Activated T-helper 17 cell treated with anti-CD3 and anti-CD28 coated beads, Interleukin-2, amount 50 U/mL, for 72 hours (primary cell): ENCODE measurements at places on chromosomes 5 and 9.

GRCh38 chr5:37791321-37791720, 48.5 kb downstream of the GDNF start:
- ATAC-seq, result no peak

GRCh38 chr5:146052780-146053179, 52.6 kb downstream of the PLAC8L1 start:
- no peak for ATAC-seq

GRCh38 chr5:57719216-57719615, 236.6 kb upstream of the ACTBL2 start:
- no peak for ATAC-seq

DNA sequence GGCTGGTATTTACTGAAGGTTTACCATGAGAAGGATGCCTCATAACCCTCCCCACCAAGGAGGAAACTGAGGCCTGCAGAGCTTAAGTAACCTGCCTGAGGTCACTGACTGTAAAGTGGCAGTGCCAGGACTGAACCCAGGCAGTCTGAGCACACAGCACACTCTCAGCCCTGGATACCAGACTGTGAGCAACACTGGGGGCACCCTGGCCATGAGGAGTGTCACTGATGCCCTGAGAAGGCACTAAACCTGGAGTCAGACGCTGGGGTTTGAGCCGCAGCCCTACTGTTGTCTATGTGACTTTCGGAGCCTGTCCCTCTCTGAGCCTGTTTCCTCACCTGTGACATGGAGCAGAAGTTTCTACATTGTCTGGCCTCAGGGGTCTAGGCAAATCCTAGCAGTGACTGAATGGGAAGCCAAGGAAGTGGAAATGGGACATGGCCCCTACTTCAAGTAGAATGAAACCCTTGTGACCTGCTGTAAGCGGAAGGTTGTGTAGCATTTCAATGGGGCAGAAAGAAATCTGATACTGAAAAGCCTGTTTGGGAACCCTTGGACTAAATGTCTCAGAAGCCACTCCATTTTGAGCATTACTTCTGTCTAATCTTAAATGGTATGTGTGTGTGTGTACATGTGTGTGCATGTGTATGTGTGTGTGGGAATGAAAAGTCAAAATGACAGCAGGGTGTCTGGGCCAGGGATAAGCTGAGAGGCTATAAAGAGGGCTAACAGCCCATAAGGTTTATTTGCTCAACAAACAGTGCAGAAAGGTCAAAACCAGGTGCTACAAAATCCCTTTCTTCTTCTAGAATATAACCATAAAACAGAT, 36.0 kb downstream of the B4GALT1 start:
- ATAC-seq, result peak; percentile 56

DNA sequence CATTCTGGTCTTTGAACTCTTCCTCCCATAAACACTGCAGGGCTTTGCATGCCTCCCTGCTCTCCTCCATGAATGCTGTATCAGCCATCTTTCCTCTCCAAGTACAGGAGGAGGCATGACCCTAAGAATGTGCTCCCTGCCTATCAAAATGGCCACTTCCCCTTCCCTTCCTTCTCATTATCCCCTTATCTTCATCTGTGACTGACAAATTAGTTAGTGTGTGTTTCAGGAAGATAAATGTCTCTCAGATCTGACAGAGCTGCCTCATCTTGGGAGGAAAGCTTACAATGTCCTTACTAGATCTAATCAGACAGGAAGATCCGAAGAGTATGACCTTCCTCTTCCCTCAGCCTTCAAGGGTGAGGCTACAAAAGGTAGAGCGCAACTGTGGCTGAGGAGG, 46.2 kb downstream of the TLR4 start:
- ATAC-seq, result no peak

GRCh38 chr9:95349091-95350038, 31.9 kb upstream of the FANCC start:
- no peak for ATAC-seq

DNA sequence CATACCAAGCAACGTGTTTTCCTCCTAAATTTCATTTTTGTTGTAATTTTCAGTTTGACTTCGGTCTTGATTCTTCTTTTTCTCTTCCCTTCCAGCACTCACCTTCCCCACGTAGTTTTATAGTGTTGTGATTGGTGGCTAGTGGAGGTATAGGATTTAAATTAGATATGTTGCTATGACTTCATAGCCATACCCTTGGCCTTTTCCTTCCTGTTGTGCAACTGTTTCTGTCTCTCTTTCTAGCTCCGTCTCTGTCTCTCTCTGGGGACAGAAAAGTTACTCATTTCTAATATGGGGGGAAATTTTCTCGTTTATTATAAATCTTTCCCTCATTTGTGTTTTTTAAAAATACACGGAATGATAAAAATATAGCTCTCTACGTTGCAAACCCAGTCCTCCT, 20.6 kb upstream of the C5orf24 start:
- no peak for ATAC-seq

- peak; percentile 88 for ATAC-seq
Measured at GRCh38 chr5:98309785-98310598, 463.5 kb upstream of the RGMB start.

DNA sequence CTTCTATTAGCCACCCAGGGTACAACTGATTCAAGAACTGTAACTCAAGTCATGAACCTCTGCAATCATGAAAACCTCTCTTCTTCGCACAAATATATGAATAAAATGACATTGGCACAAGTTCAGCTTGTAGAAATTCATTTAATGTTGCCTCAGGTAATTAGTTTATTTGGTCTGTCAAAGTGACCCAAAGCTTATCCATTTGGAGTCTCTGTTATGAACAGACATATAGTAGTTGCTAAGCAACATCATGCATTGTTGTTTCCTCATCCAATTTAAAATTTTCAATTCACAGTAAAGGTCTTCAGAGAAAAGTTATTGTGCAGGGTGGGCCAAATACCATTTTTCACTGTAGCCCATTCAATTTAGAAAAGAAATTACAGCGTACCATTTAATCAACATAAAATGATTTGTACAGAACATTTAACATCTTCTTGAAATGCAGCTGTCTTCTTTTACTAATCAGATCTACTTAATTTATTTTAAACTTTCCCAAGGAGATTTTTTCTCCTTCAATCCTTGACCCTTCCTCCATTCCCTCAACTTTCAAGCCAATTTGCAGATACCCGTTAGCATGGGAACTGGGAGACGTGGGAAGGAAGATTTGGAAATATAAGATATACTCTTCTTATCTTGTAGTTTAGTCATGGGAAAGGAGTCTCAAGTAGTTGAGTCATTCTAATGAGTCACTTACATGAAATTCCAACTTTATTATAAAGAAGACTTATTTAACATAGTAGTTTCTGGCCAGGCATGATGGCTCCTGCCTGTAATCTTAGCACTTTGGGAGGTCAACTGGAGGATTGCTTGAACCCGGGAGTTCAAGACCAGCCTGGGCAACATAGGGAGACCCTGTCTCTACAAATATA, 231.3 kb downstream of the ATPSCKMT start:
- no peak for ATAC-seq

GRCh38 chr9:8053501-8053900, 253.9 kb upstream of the DMAC1 start:
- no peak for ATAC-seq

DNA sequence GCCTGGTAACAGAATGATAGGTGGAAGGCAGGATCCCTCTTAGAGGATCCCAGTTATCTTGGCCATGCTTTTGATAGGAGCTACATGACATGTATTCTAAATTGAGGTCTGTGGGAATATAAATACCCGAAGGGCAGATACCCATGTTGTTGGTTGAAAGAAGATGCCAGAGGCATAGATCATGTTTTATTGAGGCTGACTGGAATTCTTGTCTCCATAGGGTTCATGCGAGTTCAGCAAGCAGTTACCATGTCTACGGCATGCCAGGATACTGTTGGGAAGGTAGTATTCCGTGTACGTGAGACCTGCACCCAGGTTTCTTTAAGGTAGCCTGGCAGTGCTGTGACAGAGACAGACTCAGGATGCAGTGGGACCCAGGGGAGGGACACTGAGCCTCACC, 230.7 kb downstream of the NR3C1 start:
- ATAC-seq, result no peak

GRCh38 chr5:1343315-1343751, 1.6 kb downstream of the CLPTM1L start:
- no peak for ATAC-seq

DNA sequence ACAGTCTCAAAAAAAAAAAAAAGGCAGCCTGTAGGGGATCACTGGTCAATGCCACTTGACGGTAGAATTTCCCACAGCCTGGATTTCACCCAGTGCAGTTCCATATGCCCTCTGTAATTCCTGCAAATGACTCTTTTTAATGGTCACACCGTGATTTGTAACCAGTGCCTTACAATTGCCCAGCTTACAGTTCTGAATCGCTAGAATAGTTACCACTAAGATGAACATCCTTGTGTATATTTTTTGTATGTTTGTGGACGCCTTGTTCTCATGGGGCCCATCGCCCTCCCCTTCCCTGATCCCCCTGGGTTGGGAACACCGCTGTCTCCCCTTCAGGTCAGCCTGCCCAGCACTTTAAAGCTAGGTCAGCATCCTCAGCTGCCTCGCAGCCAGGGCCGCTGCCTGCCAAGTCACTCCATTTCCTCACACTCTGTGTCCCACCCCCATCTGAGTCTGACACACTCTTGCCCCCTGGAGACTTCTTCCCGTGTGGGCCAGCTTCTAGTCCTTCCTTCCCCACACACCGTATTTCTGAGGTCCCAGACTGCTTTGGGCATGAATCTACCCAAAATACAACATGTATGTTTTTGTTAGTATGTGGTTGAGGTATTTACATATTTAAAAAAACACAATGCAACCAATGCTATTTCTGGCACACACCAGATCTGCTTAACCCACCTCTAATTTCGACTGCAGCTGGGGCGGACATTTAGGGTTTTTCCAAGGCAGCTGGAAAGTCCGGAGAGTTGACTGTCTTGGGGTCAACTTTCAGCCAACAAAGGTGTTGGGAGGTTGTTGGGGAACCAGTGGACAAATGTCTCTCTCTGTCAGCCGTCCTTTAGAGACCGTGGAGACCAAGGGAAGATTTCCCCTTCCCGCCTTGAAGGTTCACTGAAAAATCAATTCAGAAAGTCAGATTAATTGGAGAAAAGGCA, 120.5 kb upstream of the NEK6 start:
- no peak for ATAC-seq

DNA sequence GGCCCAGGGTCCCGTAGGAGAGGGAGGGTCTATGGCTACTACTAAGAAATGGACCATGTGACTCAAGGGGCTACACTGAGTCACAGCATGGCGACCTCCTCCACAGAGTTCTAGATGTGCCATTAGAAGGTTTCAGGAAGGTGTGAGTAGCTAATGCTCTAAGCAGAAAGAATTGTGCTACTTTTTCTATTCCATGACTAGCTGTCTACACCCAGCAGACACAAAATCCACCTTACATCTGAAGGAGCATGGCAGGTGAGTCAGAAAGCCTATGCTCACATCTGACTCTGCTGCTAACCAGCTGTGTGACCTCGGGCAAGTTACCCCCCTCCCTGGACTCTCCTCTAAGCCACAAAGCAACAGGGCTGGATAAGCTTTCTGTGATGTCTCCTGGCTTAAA, 14.4 kb upstream of the MEIKIN start:
- ATAC-seq, result peak; percentile 72

- no peak for ATAC-seq
Measured at GRCh38 chr9:121753802-121754654, 102.6 kb downstream of the DAB2IP start.

GRCh38 chr5:174157048-174157447, 111.5 kb downstream of the NSG2 start:
- no peak for ATAC-seq

DNA sequence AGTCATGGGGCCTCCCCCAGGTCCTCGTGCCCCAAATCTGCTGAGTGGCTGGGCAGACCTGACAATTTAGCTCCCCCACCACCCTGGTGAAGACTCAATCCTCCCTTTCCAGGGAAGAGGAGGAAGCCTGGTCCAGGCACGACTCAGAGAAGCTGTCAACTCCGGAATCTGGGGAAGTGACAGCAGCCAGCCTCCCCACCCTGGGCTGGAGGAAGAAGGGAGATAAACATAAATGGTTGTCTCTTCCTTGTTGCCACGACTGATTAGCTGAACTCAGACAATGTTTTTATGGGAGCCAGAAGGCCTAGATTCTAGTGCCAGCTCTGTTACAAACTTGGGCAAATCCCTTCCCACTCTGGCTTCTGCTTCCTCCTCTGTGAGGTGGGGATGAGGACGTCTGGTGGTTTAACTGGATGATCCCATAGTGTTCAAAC, 15.4 kb downstream of the CCDC69 start:
- no peak for ATAC-seq

DNA sequence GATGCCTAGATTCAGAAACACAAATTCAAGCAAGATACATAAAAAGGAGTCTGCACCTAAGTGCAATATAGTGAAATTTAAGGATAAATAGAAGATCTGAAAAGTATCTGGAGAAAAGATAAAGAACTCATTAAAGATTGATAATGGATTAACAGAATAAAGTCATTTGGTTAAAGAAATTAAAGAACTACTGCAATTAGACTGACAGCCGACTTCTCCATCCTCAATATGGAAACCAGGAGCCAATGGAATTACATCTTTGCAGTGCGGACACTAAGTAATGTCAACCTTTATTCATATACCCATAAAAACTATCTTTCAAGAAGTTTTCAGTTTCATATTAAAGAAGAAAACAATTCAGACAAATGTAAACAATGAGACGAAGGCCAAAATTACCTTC, 81.0 kb downstream of the MRPL36 start:
- ATAC-seq, result no peak

DNA sequence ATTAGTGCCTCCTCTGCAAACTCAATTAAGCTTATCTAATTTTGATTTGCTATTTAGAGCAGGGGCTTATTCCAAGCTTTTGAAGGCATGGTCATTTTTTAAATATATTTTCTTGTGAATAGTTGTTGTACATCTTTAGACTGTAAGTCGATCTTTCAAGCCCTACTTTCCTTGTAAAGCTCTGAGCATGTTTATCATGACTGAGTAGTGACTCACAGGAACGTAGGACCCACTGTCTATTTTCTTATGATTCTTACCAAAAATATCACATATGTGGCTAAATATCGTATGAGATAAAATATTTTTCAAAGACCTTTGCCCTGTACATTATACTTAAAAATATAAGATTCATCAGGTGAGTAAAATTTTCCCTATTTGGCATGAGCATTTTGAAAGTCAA, 440.4 kb upstream of the GRIN3A start:
- ATAC-seq, result no peak

- ATAC-seq, result no peak
Measured at GRCh38 chr5:10506535-10506934, 57.3 kb upstream of the ANKRD33B start.

DNA sequence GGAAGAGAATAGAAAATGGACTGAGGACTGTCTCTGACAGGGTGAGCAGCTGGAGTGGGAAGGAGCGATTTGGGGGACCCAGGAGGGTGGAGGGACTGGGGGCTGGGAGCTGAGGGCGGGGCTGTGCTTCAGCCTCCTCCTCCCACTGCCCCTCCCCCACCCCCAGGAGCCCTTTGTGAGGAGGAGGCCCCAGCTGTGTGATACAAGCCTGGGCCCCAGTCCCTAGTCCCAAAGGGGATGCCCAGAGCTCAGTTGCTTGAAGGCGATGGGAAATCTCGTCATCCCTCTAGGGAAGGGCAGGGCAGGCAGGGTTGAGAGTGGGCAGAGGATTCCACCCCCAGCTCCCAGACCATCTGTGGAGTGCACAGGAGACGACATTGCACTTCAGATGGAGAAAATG, at the start of gene SPATA31E1:
TSS of gene SPATA31E1 (plus strand) at position 251 of the 400 bp plus-strand sequence. CDS start at position 266, 15 bp downstream.
- no peak for ATAC-seq

GRCh38 chr9:134215699-134216448, 51.5 kb upstream of the RNU6ATAC start:
- no peak for ATAC-seq
